ENCODE measurements at places on chromosomes 7 and 10.

- no peak for DNase-seq
Measured at GRCh38 chr7:8423057-8423456, 10.4 kb upstream of the NXPH1 start.

- DNase-seq: no peak
Measured at GRCh38 chr10:15015451-15015850, 28.3 kb upstream of the OLAH start.

- peak; percentile 60 for DNase-seq
Measured at GRCh38 chr10:86757113-86757972, 924 bp downstream of the BMPR1A start.

DNA sequence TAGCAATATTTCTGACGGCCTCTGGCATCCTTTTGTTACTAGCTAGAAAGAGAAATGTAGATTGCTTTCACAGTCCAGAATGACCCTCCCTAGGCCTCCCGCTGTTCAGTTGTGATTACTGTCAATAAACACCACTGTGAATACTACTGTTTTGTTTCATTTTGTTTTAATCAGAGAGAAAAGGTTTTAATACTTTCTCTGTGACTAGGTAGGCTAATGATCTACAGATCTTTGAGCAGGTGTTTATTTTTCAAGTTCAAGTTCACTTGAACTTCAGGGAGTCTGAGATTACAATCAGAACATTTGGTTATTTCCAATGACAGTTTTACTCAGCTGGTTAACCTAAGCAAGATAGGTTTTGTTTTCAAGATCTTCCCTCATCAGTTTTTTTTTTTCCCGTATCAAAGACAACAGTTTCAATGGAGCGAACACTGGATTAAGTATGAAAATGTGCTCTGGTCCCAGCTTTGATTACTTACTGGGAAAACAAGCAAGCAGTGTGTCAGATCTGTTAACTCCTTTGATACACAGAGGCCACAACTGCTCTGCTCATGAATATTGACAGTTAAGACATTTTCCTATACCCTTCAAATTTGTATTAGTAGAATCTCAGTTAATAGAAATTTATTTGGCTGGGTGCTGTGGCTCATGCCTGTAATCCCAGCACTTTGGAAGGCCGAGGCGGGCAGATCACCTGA is 34.8 kb downstream of the VKORC1L1 start:
- no peak for DNase-seq

GRCh38 chr7:124324262-124324661 is 291.4 kb upstream of the TMEM229A start:
- DNase-seq: no peak

- DNase-seq: no peak
Measured at GRCh38 chr7:155825336-155825735, 13.1 kb upstream of the SHH start.

GRCh38 chr7:1220977-1221745 is 11.5 kb upstream of the UNCX start:
- DNase-seq: no peak

GRCh38 chr7:19834566-19834965 is 61.1 kb upstream of the TMEM196 start:
- no peak for DNase-seq

DNA sequence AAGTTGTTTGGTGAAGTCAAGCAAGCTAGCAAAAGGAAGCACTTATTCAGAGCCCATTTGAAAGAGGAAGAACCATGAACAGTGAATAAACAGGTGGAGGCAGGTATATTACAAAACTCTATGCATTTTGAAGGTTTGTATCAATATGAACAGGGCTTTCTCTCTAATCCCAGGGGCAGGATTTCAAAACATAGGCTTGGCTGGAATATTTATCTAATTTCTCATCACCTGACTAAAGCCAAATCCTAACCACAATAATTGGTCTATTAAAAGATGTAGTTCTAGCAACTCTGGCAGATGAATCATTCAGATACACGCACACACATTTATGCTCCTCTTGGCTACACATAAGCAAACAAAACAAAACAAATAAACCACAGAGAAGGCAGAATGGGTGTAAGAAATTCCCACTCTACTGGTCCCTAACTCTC is 554.4 kb downstream of the INHBA start:
- DNase-seq: no peak

DNA sequence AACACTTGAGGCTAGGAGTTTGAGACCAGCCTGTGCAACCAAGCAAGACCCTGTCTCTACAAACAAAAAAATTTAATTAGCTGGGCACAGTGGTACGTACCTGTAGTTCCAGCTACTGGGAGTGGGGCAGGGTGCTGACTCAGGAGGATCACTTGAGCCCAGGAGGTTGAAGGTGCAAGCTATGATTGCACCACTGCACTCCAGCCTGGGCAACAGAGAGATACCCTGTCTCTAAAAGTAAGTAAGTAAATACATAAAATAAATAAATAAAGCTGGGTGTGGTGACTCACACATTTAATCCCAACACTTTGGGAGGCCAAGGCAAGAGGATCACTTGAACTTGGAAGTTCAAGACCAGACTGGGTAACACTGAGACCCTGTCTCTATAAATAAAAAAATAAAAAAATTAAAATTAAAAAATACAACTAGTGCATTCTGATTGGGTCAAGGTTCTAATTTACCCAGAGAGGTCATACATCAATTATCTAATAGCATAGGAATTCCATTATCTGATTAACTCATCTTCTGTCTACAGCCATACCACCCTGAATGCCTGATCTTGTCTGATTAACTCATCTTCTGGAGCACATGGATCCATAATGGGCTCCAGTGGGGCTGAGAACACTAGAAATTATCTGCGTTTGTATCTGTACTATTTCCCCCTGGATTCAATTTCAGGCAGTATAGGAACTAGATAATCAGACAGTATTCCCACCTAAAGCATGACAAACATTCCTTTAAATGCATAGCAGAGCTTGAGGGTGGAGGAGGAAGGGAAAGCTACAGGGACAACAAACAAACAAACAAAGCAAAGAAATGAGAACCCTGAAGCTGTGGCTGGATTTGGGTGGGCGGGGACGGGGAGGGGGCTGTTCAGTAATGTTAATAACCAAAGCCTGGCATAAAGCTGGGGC is 21.0 kb upstream of the HILPDA start:
- DNase-seq: no peak

DNA sequence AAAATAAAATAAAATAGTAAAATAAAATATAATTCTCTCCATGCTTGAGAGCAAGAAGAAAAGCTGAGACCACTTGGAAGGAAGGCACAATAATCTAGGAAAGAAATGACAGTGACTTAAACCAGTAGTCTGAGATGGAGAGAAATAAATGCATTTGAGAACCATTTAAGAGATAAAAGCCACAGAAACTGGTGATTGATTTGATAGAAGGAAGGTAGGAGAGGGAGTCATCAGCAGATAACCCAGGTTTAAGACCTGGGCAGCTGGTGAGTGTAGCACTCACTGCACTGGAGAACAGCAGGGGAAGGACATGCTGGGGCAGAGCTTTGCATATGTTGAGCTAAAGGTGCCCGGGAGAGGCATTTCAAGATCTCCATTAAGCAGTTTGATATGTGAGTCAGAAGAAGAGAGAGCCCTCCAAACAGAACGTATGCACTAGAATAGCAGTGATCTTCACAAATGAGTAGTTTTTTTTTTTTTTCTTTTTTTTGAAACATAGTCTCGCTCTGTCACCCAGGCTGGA is 268.0 kb downstream of the DYNC1I1 start:
- no peak for DNase-seq

DNA sequence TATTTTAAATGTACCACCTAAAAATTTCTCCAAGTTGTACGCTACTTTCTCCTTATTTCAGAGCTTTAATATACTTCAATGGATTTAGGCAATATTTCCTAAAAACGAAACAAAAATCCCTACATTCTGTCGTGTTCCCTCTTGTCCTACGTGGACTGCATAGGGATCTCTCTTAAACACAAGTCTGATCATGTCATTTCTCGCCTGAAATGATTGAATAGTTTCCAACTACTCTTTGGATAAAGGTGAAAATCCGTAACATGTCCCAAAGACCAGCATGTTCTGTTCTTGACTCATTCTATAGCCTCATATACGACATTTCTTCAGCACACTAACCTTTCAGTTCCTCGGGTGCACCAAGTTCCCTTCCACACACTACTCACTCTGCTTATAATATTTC is 17.7 kb upstream of the TPK1 start:
- DNase-seq: no peak

GRCh38 chr7:77897004-77897547 is 98.5 kb downstream of the PHTF2 start:
- no peak for DNase-seq

GRCh38 chr7:108598153-108598552 is 28.5 kb downstream of the DNAJB9 start:
- DNase-seq: no peak

All from uterus (tissue), 4 donors.